ENCODE measurements at places on chromosomes 11 and 22.

- DNase-seq: no peak
These were observed 10.9 kb downstream of the TCIRG1 start for GRCh38 chr11:68049509-68050370.

GRCh38 chr11:63507511-63507910 lies 1.6 kb downstream of the LGALS12 start:
- no peak for DNase-seq

DNA sequence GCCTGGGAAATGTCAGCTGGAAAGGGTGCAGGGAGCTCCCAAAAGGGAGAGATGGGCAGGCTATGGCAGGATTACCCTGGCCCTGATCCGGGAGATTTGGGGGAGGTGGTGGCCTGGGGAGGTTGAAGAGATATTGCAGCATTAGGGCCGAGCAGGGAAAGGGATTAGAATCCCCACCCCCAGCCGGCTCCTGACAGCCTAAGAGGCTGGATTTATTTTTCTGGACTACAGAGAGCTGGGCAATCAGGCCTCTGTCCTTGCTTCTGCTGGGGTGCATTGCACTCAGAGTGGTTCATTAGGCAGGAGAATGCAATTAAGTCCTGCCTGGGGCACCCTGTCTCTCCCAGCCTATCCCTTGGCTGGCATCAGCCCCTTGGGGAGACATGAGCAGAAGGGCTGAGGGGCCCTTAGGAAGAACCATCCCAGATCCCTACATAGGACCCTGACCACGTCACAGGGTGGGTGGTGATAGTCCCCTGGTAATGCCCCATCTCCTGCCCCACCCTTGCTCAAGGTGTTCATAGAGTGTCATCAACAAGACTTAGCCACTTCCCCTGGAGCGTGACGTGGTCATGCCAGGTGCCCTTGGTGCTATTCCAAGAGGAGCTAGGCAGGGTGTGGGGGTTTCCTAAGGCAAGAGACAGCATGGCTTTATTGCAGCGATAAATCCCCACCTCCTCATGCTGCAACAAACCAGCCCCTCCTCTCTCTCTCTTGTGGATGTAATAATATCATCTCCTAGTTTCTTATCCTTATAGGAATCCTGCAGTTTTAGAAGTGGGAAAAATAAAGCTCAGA lies 38.4 kb upstream of the KLHL35 start:
- no peak for DNase-seq

GRCh38 chr11:2077061-2077802 lies 62.0 kb downstream of the IGF2 start:
- DNase-seq: no peak

GRCh38 chr11:73048446-73048845 lies 93.7 kb downstream of the FCHSD2 start:
- no peak for DNase-seq

- no peak for DNase-seq
These were observed 22.6 kb downstream of the PTPN5 start for GRCh38 chr11:18768978-18769377.

- DNase-seq: no peak
These were observed 51.0 kb downstream of the SYTL2 start for GRCh38 chr11:85759915-85760314.

DNA sequence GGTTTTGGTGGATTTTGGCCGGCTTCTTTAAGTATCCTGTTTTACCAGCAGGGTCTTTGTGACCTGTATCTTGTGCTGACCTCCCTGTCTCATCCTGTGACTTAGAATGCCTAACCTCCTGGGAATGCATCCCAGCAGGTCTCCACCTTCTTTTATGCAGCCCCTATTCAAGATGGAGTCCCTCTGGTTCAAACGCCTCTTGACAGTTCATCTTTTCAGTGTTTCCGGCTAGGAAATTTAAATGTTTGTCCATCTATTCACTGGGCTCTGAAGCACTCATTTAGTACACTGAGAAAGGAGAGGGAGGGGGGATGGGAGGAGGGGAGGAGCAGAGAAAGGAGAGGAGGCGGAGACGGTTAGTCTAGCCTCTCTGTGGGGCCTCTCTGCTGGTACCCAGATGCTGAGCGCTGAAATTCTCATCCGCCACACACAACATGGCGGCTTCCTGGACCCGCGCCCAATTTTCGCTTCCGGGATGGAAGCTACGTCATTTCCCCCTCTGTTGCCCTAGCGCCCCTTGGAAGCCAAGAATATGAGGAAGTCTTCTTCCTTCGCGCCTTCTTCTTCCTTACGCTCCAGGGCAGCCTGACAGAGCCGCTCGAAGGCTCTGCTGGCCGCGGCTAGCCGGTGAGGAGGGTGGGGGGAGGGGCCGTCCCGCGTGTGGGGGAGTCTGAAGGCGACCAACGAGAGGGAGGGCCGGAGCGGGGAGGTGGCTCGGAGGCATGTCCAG lies 69.0 kb upstream of the SYT13 start:
- DNase-seq: peak; percentile 92

Data from left hindlimb (tissue), 1 donor.